ENCODE measurements at places on chromosomes 16 and 17. TPM values are rescaled to one million over a fixed set of nuclear protein-coding genes. Genes with fewer than 3 reads are reported as not detected.
A peak's percentile ranks its signal among the peaks of the same experiment; 100 is the strongest.

DNA sequence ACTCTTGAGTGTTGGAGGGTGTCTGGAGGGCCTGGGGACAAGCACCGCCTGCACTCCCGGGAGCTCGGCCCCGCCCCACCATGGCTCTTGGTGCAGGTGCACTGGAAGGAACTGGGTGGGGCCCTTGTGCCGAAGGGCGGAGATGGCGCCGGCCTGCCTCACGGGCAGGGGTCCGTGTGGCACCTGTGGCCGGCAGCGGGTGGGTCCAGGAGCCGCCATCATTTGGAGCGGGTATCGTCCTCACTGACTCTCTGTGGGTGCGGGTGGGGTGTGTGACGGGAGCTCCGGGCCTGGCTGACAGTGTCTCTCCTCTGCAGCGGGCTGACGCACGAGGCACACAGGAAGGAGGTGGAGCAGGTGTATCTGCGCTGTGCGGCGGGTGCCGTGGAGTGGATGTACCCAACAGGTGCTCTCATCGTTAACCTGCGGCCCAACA is 5.2 kb downstream of the METRNL start:
- DNase-seq, result no peak

GRCh38 chr16:31286421-31287032 is 26.8 kb downstream of the ITGAM start:
- no peak for DNase-seq

Gene GALR2
- not detected for total RNA-seq

Gene KRT27
- total RNA-seq, result not detected

DNA sequence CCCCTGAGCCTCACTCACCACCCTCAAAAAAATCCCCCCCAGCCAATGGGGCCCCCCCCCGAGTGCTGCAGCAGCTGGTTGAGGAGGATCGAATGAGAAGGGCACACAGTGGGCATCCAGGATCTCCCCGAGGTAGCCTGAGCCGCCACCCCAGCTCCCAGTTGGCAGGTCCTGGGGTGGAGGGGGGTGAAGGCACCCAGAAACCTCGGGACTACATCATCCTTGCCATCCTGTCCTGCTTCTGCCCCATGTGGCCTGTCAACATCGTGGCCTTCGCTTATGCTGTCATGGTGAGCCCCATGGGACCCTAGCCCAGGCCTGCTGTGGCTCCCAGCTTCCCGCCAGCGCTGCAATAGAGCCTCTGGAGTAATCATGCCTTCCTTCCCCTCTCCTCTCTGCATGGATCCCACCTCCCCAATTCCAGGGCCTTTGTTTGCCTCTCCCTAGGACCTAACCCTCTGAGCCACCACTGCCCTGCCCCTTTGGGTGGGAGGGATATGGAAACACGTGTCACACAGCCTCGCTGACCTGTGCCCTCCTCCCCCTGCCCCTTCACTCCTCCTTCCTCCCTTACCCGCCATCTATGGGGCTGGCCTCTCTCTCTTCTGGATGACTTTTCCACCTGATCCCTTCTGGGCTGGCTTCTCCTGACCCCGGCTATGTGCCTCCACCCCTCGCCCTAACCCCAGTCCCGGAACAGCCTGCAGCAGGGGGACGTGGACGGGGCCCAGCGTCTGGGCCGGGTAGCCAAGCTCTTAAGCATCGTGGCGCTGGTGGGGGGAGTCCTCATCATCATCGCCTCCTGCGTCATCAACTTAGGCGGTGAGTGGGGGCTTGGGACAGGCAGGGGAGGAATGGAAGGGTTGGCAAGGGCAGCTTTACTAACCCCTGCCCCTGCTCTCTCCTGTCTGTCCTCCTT is 1.9 kb downstream of the PRRT2 start:
- DNase-seq, result peak; percentile 73

GRCh38 chr16:80503107-80503506 is 37.7 kb upstream of the DYNLRB2 start:
- no peak for DNase-seq

GRCh38 chr17:8608001-8608400 is 22.5 kb downstream of the MYH10 start:
- peak; percentile 80 for DNase-seq

- DNase-seq, result peak; percentile 96
Measured at GRCh38 chr16:80806927-80807340, 2.5 kb upstream of the CDYL2 start.

- DNase-seq, result no peak
Measured at GRCh38 chr17:50699410-50699809, 8.3 kb downstream of the ANKRD40 start.

GRCh38 chr17:67931227-67931626 is 65.0 kb downstream of the C17orf58 start:
- no peak for DNase-seq

- peak; percentile 94 for DNase-seq
Measured at GRCh38 chr16:81696961-81697615, 82.0 kb upstream of the PLCG2 start.

- no peak for DNase-seq
Measured at GRCh38 chr16:69365901-69366300, 14.3 kb upstream of the TMED6 start.

GRCh38 chr17:83012868-83013778 is 66.3 kb upstream of the METRNL start:
- peak; percentile 99 for DNase-seq

Gene SULT1A4
- total RNA-seq, result 1.2 TPM

Gene PRR29
- 0.88 TPM for total RNA-seq

- no peak for DNase-seq
Measured at GRCh38 chr16:386641-387156, 4.9 kb upstream of the PGAP6 start.
